ENCODE measurements at places on chromosomes 13 and 19. TPM values are rescaled to one million over a fixed set of nuclear protein-coding genes. Genes with fewer than 3 reads are reported as not detected.

DNA sequence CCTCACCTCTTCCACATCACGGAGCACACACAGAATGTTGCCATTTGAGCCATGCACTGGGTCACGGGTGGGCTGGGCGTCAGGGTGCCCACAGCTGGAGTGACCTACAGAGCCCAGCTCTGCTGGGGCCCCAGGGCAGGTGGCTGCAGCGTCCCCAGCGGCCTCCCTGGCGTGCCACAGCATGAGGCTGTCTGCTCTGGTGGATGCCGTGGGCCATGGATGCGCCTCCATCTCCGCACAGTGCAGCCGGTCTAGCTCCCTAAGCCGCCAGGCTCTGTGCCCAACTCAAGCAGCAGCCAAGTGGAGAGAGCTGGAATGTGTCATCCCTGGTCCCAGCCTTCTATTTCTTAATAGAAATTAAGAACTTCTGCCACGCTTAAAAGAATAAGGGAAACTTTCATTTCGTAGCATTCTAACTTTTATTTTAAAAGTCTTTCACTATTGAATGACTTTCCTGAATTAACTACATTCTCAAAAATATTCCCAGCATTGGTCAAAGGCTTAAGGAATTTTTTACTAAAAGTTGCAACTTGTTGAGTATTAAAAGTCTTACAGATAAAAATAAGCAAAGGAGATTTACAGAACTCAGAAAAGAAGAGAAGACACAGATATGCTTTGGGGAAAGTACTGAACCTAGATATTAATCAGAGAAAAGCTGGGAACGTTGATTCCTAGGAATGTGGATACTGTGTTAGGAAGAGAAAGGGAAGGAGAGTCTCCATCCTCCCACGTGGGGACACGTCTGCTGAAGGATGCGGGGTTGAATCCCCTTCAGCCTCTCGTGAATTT is 59.3 kb downstream of the ATP11A start:
- no peak for DNase-seq

- no peak for DNase-seq
These were observed 573.8 kb upstream of the MIR17HG start for GRCh38 chr13:90773681-90774080.

GRCh38 chr13:52851137-52851962 is 2.9 kb upstream of the PCDH8 start:
- no peak for DNase-seq

GRCh38 chr13:40552895-40553294 is 113.5 kb downstream of the FOXO1 start:
- DNase-seq, result no peak

- DNase-seq, result no peak
These were observed 134.5 kb upstream of the KL start for GRCh38 chr13:32881777-32882145.

- DNase-seq, result no peak
These were observed 25.1 kb downstream of the DOT1L start for GRCh38 chr19:2188708-2189385.

GRCh38 chr19:32224371-32225244 is 120.8 kb upstream of the ZNF507 start:
- DNase-seq, result no peak

GRCh38 chr19:54560881-54561385 is 12.7 kb upstream of the LILRA2 start:
- DNase-seq, result no peak

- no peak for DNase-seq
These were observed 385.1 kb downstream of the IRS2 start for GRCh38 chr13:109401307-109401706.

DNA sequence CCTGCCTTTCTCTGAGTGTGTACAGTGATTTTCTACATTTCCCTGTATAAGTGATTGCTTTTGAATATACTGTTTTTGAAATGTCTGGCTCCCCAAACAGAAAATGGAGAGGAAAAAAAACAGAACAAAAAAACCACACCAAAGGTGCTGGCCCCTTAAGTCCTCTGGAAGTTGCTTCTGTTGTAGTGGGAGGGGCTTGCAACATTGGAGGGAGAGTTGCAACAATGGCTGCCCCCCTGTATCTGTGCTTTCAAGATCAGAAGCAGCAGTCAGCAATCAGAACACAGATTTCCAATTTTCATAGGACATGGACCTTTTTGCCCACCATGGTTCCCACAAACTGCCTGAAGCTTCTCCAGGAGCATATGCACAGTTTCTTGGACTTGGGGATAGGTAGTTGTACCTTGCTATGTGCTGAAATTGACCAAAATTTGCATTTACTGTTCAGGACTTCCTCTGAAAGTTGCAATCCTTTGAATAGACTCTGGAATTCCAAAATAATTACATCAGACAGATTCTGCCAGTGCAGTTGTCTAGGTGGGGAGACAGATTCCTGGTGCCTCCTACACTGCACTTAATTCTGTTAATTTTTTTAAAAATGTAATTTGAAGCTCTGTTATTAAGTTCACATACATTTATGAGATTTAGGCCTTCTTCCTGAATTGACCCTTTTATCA is 13.8 kb downstream of the BIVM start:
- DNase-seq, result no peak

DNA sequence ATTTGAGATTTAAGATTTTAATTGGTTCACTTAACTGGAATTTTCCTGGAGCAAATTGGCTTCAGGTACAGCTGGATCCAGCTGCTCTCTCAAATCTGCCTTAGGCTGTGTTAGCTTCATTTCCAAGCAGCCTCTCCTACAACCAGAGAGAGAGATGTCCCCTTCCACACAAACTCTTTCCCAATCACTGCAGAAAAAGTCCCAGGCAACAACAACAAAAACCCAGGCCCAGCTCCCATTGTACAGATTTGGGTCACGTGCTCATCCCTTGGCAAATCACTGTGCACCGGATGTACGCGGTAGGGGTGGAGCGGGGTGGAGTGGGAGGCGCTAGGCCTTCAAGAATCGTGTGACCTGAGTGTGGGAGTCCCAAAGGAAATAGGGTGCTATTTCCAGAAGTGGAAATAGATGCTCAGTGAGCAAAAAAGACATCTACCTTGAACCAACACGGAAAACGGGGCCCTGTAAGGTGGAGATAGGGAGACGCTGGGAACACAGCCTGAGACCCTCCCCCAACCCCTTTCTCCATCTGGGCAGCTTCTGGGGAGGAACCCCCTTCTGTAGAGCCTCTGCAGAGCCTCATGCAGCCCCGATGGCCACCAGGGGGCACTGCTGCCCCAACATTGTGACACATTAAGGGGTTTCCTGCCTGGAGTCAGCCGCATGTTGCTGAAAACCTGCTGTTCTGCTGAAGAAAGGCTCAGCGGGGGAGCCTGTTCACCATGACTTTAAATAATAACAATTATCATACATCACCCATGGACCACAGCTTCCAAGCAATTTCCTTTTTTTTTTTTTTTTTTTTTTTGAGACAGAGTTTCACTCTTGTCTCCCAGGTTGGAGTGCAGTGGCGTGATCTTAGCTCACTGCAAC is 25.4 kb downstream of the HPN start:
- peak; percentile 43 for DNase-seq

DNA sequence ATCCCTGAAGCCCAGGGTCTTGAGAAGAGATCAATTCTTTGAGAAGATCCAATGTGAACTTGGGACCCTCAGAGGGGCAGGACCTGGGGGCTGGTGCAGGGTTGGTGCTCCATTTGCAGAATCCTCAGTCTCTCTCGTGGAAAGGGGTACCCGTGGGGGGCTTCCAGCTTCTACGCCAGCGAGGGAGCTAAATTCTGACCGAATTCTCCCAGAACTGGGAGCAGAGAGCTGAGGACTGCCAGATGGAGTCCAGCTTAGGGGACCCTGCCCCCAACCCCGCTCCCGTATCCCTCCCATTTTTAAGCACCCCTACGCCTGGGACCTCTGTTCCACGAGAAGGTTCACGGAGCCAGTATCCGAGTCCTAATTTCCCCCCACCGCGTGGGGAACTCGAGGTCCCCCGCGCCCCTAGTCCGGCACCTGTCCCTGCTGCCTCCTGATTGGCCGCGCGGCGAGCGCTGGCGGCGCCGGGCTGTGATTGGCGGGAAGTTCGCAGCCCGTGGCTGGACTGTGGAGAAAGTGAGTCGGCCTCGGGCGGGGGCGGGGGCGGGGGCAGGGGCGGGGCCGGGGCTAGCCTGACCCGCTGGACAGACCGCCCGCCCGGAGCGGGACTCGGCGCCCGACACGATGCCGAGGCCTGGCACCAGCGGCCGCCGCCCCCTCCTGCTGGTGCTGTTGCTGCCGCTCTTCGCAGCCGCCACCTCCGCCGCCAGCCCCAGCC is 4.4 kb upstream of the LTBP4 start:
- DNase-seq, result no peak

DNA sequence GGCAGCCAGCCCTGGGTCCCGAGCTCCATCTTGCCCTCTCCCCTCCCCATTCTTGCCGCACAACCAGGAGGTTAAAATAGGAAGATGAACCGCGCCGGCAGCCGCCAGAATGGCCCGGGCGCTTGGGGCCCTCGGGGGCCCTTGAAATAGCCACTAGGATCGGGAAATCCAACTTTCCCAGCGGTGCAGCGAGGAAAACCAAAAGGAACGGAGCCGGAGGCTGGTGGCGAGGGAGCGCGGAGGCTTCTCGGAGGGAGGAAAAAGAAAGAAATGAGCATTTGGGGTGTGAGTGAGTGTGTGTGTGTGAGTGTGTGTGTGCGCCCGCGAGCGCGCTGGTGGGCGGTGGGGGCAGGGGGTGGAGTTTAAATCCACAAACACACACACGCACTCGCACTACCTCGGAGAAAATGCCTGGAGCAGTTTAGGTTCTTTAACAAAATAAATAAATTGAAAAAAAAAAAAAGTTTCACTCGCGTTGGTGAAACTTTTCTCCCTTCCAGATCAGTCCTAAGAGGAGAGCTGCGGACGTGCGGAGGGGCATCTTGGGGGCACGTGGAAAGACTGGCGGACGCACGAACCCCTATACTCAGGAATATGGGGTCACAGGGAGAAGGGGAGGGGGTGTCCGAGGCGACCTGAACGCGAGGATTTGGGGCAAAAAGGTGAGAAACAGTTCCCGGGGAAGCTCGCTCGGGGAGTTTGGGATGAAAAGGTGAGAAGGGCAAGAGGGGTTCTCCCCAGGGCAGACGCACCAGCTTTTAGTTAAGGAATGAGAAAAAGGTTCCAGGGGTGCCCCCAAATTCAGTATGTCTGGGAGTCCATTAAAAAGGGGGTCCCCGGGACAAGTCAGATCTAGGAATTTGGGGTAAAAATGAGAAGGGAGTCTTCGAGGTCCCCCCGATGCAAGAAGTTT is 1.3 kb downstream of the RFX2 start:
- peak; percentile 53 for DNase-seq

GRCh38 chr19:55300886-55301458 is 17.2 kb downstream of the BRSK1 start:
- no peak for DNase-seq

- no peak for DNase-seq
These were observed 722 bp upstream of the ICAM1 start for GRCh38 chr19:10270180-10270615.

DNA sequence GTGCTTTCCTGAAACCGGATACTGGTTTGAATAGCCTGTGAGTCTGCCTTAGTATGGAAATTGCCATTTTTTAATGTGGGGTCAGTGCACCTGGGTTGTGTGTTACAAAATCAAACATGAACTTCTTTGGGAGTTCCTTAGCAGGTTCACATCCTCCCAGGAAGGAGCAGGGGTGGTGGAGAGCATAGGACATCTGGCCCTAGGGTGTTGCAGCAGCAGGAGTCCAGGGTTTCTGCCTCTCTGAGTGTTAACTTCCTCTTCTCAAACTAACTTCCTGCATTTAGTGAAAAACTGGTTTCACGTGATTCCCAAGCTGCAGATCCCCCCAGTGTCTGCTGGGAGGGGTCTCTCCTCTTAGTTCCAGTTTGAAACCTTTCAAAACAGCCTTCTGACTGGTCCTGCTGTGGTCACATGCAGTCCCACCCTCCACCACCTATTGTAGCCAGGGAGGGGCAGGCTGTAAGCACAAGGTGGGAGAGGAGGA is 7.2 kb downstream of the RNASEH2B start:
- no peak for DNase-seq

- no peak for DNase-seq
These were observed 10.4 kb upstream of the LCP1 start for GRCh38 chr13:46192412-46192811.

GRCh38 chr19:7699003-7699402 is 2.9 kb downstream of the FCER2 start:
- no peak for DNase-seq

DNA sequence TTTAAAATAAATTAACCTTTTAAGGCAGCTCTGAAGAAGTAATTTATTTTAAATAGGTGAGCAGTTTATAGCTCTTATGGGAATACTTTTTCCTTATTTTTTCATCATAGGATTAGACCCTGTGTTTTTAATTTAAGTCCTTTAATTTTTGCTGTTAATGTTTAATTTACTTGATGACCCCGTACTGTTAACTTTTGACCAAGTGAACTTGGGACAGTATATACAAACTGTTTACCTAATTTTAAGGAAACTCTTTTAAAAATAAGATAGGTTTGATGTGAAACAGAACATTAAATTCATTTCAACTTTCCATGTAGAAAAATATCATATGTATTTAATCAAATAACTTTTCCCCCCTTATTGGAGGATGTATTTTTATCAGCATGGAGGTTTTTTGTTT is 74.4 kb downstream of the KCNRG start:
- no peak for DNase-seq

- no peak for DNase-seq
These were observed 88.2 kb downstream of the STK24 start for GRCh38 chr13:98488736-98489135.

- DNase-seq, result no peak
These were observed 1427.0 kb upstream of the MIR17HG start for GRCh38 chr13:89920461-89920860.

DNA sequence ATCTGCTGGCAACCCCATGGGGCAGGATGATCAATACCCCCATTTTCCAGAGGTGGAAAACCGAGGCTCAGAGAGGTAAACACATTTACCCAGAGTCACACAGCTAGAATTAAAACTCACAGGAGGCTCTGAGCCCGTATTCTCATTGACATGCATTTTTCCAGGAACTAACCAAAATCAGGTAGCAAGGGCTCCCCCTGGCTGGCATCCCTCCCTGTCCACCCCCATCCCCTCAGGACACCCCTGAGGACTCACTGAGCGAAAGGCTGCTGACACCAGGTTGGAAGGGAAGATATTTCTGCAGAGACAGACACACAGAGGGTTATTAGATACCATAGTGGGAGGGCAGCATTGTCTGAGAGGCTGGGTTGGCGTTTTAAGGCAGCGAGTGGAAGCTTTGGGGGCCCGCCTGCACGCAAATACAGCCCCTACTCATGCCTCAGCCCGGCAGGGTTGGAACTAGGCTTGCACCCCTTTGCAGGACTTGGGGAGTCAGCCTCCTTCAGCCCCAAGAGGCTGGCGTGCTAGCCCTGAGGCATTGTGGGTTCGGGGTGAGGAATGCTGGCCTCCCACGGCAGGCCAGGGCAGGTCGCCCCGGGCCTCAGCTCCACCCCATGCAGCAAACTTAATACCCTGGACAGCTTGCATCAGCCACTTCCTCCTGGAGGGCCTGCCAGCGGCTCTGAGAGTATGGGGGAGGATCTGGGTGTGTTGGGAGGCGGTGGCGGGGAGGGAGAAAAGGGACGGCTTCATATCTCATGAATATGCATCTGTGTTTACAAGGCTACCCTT is 3.9 kb downstream of the SLC1A5 start:
- DNase-seq, result no peak

GRCh38 chr19:4233282-4233853 is 4.0 kb downstream of the EBI3 start:
- no peak for DNase-seq

- DNase-seq, result no peak
These were observed 193.2 kb upstream of the SOX1 start for GRCh38 chr13:111873676-111874178.

OR7G3 gene
- total RNA-seq, result not detected

OR7D2 gene
- not detected for total RNA-seq

TMC4 gene
- total RNA-seq, result 0.41 TPM

PRTN3 gene
- total RNA-seq, result not detected

RASL11A gene
- 57.6 TPM for total RNA-seq

ZNF468 gene
- total RNA-seq, result 7.3 TPM

CILP2 gene
- 1.5 TPM for total RNA-seq

ZNF135 gene
- 9.5 TPM for total RNA-seq

ADGRE3 gene
- not detected for total RNA-seq

Data from thoracic aorta (tissue), 2 donors.